ENCODE measurements at places on chromosomes 3 and 15.

- peak; percentile 57 for DNase-seq
Observed at GRCh38 chr3:66378256-66378655, 122.6 kb downstream of the LRIG1 start.

DNA sequence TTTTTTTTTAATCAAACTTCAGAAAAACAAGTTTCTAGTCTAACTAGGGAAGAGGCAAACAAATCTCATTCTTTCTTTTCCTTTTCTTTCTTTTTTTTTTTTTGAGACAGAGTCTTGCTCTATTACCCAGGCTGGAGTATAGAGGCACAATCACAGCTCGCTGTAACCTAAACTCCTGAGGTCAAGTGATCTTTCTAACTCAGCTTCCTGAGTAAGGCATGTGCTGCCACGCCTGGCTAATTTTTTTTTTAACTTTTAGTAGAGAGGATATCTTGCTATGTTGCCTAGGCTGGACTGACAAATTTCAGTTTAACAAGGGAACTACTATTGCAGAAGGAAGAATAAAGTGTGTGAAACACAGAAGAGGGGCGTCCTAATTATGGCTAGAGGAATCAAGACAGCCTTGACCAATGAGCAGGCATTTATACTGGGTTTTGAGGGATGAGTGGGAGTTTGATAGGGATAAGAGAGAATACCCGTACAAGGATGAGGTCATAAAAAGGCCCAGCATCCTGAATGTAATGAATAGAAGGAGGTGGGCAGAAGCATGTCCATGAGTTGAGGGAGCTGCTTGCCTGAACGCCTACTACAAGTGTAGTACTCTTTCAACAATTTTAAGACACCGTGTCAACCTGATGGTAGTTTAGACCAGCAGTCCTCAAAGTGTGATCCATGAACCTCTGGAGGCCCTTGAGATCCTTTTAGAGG is 6.7 kb upstream of the ZFAND6 start:
- DNase-seq = peak; percentile 67

GRCh38 chr3:117537949-117538348 is 828.4 kb downstream of the TUSC7 start:
- no peak for DNase-seq

GRCh38 chr3:53661480-53661879 is 167.1 kb downstream of the CACNA1D start:
- DNase-seq = no peak

GRCh38 chr15:101316529-101316928 is 21.5 kb upstream of the SNRPA1 start:
- DNase-seq = no peak

DNA sequence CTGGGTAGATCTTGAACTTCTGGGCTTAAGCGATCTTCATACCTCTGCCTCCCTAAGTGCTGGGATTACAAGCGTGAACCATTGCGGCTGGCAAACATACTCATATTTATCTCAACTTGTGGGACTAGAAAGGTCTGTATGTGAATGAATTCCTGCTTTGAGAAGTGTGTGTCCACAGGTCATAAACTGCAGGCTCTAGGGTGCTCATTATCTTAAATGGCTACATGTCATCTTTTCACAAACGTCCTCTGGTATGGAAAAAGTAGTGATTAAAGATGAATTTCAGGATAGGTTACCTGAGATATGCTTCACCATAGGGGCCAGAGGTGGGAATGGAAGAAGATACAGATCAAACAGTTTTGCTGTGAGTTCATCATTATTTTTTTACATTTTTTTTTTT is 7.8 kb upstream of the HDAC11 start:
- DNase-seq = no peak

GRCh38 chr3:162525771-162526170 is 1029.2 kb downstream of the OTOL1 start:
- no peak for DNase-seq

DNA sequence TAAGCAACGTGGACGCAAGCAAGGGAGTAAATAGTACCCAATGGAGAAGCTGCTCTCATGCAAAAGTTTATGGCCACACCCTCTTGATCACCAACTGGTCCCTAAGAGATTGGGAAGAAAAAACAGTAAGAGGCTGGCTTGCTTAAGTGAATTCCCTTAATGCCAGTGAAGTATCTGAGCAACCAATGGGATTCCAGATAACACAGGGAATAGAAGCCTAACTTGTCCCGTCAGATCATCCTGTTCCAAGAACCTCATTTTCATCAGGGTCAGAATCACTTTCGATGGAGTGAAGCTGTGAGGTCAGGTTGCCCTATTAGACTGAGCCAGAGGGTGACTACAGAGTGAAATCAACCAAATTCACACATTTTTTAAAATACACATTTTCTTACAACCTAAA is 104.3 kb downstream of the CD47 start:
- DNase-seq = no peak

DNA sequence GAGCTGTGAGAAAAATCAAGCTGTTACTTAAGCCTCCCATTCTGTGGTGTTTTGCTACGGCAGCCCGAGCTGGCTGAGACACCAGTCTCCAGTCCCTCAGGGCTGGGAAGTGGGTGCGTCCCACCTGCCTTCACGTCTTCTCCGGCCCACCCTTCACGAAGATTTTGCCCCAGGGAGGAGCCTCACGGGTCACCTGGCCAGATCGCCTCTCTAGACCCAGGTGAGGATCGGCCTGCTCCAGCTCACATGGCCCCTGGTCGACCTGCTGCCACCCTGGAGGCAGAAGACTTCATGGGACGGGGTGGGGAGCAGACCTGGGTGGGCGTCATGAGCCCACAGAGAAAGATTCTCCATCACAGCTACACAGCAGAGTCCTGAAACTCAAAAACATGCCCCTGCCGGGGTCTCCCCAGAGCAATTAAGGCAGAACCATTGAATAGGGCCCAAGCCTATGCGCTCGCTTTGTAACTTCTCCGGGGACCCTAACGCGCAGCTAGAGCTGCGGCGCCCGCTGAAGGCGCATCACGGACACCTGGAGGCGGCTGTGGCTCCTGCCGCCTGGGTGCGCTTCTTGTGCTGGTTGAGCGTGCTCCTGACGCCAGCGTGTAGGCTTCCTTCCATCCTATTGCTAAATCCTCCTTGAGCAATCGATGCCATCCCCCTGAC is 92.6 kb upstream of the ALDH1A3 start:
- no peak for DNase-seq

DNA sequence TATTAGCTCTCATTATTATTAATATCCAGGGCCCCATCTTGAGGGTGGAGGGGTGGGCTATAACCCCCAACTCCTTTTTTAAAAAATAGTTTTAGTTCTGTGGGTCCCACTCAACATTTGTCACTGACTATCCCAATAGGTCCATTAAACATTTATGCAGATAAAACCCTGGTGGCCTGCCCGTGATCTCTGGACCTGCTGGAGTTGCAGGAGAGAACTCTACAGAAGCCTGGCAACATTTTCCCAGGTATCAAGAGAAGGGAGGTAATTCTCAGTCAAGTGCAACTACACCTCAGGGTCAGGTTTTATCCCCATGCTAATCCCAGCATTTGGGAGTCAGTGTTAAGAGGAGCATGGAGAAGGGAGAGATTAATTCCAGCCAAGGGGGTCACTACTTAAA is 264.4 kb upstream of the PROK2 start:
- DNase-seq = no peak

DNA sequence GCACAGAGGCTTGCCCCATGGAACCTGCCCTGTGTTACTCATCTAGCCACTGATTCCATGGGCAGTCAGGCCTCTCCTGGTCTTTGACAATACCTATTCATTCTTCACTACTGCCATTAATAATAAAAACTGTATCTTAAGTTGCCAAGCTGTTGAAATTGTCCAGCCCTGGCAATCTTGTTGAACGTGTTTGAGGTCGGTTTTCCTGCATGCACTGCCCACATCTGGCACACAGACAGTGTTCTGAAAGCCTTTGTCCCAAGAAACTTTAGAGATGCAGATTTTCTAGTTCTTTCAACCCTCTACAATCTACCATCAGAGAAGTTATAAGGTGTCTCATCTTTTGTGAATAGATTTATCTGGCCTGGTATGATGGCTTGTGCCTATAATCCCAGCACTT is 567.2 kb upstream of the NECTIN3 start:
- no peak for DNase-seq
